ENCODE measurements at places on chromosomes 4 and X.

- DNase-seq: no peak
Observed at GRCh38 chr4:128463006-128463405, 175.4 kb upstream of the PGRMC2 start.

DNA sequence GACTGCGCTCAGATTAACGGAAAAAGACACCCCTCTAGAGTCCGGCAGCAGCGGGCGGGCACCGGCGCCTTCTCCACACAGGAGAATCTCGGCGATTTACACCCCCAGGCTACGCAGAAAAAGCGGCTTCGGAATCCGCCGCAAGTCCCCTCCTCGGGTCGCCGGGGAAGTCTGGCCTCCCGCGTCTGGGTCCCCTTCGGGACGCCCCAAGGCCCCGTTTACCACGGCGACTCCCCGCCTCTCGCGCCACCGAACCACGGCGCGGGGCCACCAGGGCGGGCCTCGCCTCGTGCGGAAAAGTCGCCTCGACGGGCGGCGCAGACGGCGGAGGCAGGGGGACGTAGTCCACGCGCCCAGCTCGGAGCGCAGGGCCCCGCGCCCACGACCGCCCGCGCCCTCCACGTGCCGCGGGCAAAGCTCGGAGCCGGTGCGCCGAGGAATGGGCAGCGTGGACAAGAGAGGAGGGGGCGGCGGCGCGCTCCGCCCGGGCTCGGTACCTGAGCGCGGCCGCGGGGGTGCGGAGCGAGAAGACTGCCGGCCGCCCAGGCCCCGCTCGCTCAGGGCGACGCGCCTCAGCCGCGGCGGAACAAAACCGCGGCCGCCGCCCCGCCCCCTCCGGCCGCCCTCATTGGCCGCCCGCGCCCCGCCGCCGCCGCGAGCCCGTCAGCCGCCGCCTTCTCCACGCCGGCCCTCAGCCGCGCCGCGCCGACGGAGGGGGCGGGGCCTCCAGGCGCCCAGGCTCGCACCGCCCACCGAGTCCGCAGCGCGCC lies at the start of gene FAM53A:
FAM53A (minus strand) TSS at position 578 of the 770 bp plus-strand sequence. CDS start 15,572 bp downstream, outside the sequence.
- DNase-seq: peak; percentile 47

DNA sequence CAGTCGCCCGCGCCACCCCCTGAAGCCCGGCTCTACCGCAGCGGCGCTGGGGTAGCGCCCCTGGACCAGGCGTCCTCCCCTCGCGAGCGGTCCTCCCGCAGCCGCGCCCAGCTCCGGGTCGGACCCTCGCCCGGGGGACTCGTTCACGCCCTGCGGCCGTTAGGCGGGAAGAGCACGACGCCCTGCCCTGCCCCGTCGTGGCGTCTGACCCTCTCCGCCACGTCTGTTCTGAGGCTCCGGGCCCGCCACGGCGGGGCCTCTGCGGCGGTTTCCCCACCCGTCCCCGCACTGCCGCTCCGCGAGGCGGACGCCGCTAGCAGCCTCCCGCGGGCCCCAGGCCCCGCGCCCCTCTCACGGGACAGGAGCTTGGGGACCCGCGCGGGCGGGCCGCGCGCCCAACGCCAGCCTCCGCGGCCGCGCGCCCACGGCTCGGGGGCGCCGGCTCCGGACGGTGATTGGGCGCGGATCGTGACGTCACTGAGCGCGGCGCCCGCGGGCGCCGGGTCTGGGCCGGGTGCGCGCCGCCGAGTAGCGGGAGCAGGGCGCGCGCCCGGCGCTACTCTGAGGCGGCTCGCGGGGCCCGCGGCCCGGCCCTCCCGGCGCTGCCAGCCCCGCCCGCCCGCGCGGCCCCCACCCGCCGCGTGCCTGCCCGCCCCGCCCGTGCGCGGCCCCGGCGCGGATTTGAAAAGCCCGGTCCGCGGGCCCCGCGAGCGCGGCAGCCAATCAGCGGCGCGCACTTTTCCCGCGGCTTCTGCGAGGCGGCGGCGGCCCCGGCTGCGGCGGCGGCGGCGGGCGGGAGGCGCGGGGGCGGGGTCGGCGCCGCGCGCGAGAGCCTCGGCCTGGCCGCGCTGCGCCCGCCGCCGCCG lies at the start of gene NSD2:
NSD2 (plus strand) TSS at position 816 of the 866 bp plus-strand sequence. CDS start 29,262 bp downstream, outside the sequence.
- DNase-seq: peak; percentile 92

DNA sequence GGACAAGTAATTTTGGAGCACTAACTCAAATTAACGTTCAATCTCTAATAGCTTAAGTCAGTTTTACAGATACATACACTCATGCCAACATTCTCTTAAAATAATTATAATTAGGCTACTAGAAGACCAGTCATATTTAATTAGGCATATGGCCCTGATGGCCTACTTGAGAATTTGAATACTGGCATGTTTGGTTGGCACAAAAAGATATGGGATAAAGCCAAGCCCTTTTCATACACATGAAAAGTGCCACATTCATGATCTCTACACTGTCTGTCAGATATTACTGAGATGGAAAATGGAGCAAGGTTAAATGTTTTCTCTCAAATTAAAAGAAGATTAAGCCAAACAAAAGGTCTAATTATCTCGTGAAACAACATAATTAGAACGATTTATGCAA lies 1091.0 kb downstream of the C4orf33 start:
- DNase-seq: no peak

GRCh38 chrX:121755541-121755940 lies 708.1 kb downstream of the GLUD2 start:
- no peak for DNase-seq

GRCh38 chrX:114973013-114973412 lies 44.4 kb downstream of the IL13RA2 start:
- no peak for DNase-seq

DNA sequence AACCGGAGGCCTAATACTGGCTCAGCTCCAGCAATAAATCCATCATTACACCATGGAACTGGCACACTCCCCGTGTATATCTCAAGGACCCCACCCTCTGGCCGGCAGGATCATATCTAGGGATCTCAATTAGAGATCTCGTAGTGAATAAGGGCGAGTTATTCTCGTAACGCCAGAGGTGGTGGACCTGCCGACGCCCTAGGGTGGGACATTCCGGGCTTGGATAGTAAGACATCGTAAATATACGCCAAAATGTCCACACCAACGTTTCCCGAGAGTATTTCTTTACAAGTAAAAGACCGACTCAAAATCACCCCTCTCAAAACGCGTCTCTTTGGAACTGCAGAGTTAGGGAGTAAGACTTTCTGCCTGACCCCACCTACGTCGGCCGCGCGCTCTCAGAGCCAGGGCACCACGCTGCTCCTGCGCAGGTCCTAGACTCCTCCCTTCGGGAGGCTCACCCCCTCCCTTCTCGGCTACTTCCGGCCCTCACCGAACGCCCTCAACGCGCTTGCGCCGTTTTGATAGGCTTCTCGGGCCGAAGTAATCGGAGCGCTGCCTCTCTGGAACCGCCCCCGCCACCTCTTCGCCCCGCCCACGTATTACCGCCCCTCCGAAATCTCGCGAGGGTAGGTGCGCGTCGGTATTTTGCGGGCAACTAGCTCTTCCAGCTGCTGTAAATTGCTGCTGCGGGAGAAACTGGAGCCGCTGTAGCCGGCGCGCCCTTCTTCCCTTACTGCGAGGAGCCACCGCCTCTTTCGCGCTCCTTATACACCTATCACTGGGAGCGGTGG lies at the start of gene WDR44:
WDR44 (plus strand) TSS at position 643 of the 794 bp plus-strand sequence. CDS start 398 bp downstream, outside the sequence.
- DNase-seq: peak; percentile 95

- DNase-seq: no peak
Observed at GRCh38 chr4:119982756-119983155, 83.9 kb downstream of the MAD2L1 start.

DNA sequence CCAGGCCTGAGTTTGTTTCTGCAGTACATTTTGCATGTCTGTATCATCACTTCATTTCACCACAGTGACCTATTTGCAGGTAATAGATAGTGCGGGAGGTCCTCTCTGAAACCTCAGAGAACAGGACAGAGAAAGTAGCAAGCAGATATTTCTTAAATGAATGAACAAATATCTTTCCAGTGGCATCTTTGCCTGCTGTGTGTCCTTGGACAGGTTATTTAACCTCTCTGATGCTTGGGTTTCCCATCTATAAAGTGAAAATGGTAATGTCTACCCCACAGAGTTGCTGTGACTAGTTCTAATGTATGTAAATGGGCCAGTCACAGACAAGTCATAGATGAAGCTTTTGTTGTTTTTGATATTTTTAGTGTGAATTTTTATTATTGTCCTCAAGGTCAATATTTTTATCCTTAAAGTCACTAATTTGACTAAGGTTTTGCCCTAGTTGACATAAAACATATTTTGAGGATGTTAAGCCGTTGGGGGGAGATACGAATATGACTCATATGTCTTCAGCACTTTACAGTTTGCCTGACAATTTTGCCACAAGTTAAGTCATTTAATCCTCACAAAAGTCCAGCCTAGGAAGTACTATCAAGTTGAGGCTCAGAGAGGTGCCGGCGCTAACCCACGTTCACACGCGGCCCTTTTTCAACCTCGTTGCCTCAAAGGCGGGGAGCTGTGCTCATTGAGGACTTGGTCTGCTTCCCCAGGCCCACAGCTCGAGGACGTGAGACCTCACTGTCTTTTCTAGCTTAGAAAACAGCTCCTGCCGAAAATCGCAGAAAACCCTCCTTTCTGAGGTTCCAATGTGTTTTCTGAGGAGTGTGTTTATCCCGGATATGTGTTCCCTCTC lies 126.7 kb upstream of the STX18 start:
- no peak for DNase-seq

DNA sequence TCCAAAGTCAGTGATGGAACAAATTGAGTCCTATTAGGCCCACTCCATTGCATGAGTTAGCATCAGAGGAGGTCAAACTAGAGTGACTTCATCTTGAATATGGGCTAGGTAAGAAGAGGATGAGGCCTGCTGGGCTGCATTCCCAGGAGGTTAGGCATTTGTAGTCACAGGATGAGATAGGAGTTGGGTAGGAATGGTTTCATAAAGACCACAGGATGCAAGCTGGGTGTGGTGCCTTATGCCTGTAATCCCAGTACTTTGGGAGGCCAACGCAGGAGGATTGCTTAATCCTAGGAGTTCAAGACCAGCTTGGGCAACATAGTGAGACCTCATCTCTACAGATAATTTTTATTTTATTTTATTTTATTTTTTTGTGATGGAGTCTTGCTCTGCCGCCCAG lies 26.8 kb downstream of the PDGFRA start:
- DNase-seq: no peak

DNA sequence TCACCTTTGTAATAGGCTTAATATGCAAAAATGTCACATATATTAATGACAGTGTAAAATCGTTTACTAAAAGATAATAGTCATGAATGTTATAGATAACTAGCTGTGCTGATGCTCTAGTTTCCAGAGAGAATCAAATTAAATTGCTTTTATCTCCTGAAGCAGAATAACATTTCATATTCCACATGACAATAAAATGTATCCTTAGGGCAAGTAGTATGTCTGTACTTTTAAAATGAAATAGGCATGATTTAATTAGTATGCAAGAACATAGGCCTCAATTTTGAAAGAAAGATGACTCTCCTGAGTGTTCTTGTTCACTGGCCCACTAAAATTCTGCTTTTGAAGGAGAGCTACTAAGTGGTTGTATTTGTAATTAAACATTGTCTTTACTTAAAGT lies 1027.0 kb downstream of the ARAP2 start:
- DNase-seq: no peak

DNA sequence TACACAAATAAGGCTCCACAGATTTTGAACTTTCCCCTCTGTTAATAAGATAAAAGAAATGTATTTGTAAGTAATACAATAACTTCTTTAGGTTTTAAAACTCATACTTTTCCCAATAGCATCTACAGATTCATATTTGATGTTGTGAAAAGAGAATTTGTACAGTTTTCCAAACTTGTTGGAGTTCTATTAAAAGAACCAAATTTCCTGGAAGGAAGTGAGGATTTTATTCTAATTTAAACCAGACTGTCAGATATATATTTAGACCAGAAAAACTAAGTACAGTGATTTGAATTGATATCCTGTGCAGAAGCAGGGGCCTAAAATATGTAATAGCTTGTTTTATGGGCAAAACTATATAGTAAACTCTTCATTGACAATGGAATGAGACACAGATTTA lies 53.7 kb downstream of the NAA11 start:
- no peak for DNase-seq

- DNase-seq: no peak
Observed at GRCh38 chrX:22037911-22038537, 5.9 kb downstream of the PHEX start.

DNA sequence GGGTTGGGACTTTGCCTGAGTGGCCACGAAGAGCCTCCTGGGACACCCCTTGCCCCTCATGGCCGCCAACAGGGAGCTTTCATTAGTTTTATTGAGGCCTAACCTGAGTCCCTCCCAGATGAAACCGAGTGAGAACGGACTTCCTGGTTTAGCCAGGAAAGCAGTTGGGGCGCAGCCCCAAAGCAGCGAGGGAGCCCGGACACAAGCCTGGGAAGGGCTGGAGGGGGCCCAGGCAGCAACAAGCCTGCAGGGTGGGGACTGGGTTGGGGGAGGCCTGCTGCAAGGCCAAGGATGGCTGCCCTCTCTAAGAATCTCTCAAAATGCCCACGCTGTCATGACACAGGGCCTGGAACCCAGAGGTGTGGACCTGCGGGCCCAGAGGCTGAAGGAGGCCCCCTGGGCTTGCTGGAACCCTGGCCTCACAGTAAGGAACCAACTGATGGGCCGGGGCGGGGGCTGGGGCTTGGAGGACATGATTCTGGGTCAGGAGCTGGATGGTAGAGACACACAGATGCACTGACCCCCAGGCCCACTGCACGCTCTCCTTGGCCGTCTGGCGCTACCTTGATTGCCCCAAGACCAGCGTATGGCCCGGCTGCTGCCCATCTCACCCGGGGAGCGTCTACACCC lies 5.8 kb downstream of the HMX1 start:
- no peak for DNase-seq

DNA sequence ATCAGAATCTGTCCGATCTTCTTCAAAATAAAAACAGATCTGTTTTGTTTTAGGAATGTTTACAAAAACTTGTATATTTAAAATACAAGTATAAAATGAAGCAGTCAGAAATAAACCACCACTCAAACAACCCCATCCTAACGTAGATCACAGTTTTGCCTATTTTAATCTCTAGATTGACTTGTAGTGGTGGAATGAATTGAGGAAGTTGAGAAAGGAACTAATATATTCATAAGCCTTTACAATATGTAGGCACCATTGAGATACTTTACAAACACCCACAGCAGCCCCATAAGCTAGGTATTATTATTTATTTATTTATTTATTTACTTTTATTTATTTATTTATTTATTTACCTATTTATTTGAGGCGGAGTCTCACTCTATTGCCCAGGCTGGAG lies 52.3 kb upstream of the KLF3 start:
- no peak for DNase-seq

DNA sequence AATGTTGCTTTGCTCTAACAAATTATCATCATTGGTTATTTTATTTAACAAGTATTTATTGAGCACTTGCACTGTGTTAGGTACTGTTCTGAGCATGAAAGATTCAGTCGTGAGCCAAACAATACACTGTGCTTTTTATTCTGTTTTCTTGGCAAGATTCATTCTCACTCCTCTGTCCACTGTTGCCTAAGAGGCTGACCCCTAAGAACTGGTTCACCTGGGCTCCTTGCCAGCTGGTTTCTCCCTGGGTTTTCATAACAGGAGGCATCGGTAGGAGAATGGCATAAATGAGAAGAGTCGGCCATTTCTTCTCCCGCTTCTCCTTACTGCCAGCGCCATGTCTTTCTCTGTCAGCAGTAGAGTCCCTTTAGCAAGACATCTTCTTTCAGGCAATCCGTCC lies 243.7 kb upstream of the DIAPH2 start:
- peak; percentile 63 for DNase-seq

Measured in ovary (tissue), 10 donors.